ENCODE measurements at places on chromosomes 12 and 14.

DNA sequence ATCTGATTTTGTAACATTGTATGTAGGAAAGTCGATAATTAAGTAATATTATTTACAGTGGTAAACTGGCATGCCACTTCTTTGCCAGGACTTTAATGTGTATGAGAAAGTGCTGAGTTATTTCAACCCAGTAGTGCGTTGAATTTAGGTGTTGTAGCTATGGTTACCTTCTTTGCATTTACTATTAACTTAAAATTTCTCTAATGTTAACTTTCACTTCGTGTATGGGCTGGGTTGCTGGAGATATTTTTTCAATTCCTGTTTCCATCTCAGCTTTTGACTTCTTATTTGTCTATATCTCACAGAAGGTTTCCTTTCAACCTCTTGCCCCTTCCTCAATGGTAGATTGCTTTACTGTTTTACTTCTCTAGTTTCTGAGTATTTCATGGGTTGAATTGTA lies 1345.6 kb downstream of the FSCB start:
- H3K4me1 ChIP-seq: no peaks in the 10 kb centered on the region
- H3K4me3 ChIP-seq: no peak overlapping the region
- no peaks in the 10 kb centered on the region for H3K36me3 ChIP-seq
- no peaks in the 10 kb centered on the region for H3K27me3 ChIP-seq
- no peak overlapping the region for H3K27ac ChIP-seq

GRCh38 chr14:20855652-20856291 lies 35.4 kb upstream of the RNASE3 start:
- H3K27ac ChIP-seq: no peak overlapping the region
- no peaks in the 10 kb centered on the region for H3K36me3 ChIP-seq
- H3K4me3 ChIP-seq: no peak overlapping the region
- peak; percentile 63 for DNase-seq
- peaks cover 3% of the 10 kb centered on the region for H3K27me3 ChIP-seq

- H3K4me1 ChIP-seq: no peaks in the 10 kb centered on the region
- H3K36me3 ChIP-seq: no peaks in the 10 kb centered on the region
- DNase-seq: no peak
- H3K27ac ChIP-seq: no peak overlapping the region
- no peak overlapping the region for H3K4me3 ChIP-seq
- H3K27me3 ChIP-seq: no peaks in the 10 kb centered on the region
These were observed 320.2 kb upstream of the SFSWAP start for GRCh38 chr12:131390412-131391334.

- no peaks in the 10 kb centered on the region for H3K36me3 ChIP-seq
- H3K27me3 ChIP-seq: no peaks in the 10 kb centered on the region
- no peak overlapping the region for H3K27ac ChIP-seq
- H3K4me3 ChIP-seq: no peak overlapping the region
These were observed 612.7 kb upstream of the ATP2B1 start for GRCh38 chr12:90321369-90321768.

DNA sequence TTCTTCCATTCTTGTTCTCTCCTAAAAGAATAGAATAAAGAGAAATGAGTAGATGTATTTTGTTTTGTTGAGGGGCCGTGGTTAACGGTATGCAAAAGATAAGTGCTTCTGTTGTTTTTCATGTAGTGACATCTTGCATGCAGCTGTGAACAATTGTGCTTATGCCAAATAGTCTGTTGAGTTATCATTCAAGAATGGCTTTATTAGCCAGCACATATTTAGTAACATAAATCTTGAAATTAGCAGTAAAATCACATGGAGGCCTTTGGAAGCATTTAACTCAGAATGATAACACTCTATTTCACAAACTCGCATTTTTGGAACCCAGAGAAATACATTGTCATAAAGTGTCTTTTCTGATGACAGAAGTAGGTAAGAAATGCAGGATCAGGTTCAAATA lies 1772.0 kb upstream of the FLRT2 start:
- H3K27ac ChIP-seq: no peak overlapping the region
- no peak for DNase-seq
- H3K36me3 ChIP-seq: no peaks in the 10 kb centered on the region

- H3K4me1 ChIP-seq: no peaks in the 10 kb centered on the region
- no peak overlapping the region for H3K4me3 ChIP-seq
- no peaks in the 10 kb centered on the region for H3K36me3 ChIP-seq
- no peak overlapping the region for H3K27ac ChIP-seq
- peaks cover 77% of the 10 kb centered on the region for H3K27me3 ChIP-seq
These were observed 105.9 kb downstream of the SINHCAF start for GRCh38 chr12:31220061-31220460.

- no peak overlapping the region for H3K4me3 ChIP-seq
- DNase-seq: no peak
These were observed 39.8 kb upstream of the EID3 start for GRCh38 chr12:104263580-104264358.

DNA sequence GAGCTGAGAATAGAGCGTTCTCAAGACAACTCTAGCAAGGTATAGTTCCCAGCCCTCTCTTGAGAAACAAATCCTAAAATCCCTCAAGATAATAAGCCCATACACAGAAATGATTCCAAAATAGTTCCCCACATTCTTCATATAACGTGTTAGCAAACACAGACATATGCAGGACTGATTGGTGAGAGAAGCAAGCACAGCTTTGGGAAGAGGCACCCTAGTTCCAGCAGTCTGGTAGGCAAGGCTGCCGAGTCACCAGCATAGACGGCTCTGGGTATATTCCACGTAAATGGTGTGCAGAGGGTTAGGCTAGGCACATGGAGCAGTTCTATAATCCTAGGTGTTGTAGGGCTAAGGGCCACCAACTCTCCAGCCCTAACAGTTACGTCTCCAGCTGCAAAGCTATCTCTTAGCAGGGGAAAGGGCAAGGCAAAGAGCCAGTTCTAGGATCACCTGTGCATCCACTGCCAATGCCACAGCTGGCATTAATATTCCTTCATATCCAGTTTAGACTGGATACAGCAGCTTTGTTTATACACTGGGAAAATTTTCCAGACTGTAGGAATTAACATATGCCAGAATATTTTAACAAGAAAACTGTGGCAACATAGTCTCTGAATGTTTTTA lies 52.9 kb downstream of the SH2B3 start:
- no peak overlapping the region for H3K4me3 ChIP-seq
- peaks cover 37% of the 10 kb centered on the region for H3K36me3 ChIP-seq
- H3K27ac ChIP-seq: no peak overlapping the region
- peaks cover 21% of the 10 kb centered on the region for H3K4me1 ChIP-seq
- DNase-seq: no peak
- no peaks in the 10 kb centered on the region for H3K27me3 ChIP-seq

Measured in mesenchymal stem cell (in vitro differentiated cells and primary cell).